AG20443 (cell line): ENCODE measurements at places on chromosomes 6 and 20.
A peak's percentile ranks its signal among the peaks of the same experiment; 100 is the strongest.

DNA sequence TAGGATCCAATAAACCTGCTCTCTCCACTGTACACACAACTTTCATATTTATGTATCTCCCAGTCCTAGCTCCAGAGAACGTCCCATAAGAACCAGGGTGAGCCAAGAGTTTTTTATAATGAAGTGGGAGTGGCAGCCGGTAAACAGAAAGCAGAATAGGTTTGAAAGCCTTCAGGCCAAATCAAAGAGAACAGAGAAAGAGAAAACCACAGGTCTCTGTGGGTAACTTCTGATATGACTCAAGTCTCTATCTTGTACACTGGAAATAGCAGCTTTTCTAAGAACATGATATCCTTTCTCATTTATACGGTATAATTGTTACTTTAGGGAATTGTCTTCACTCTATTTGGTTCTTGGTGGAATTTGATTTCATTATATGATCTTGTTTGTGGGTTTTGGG, 273.6 kb downstream of the PACRG start:
- DNase-seq: no peak

DNA sequence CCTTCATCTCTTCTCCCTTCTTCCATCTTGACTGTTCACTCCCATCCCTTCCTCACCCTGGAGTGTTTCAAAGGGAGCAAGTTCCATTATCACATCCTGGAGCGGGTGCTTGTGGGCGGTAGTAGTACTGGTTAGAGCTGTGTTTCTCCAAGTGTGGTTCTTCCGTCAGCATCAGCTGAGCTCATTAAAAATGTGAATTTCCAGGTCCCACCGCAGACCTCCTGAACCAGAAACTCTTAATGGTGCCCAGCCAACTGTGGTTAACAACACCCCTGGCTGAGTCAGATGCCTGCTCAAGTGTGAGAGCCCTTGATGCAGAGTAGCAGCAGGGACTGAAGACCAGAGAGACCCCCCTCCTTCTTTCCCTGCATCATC, 24.4 kb downstream of the ANGPT4 start:
- DNase-seq: no peak

DNA sequence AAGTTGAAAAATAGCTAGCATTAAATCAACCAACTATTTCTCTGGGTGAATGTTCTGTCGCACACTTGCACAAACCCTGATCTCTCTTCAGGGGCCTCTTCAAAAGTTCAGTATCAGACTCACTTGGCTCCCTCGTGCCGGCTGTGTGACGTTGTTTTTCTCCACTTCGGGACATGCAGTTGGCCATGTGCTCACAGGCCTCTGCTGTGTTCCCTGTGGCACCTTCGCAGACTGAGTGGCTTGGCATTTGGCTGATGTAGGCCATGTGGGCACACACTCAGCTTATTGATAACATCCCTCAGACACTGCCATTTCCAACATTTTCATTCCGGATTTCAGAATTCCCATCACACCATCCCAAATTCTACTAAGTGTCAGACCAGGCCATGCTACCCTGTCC, 49.3 kb downstream of the PACRG start:
- no peak for DNase-seq

GRCh38 chr20:25247956-25248785, at the start of gene PYGB:
PYGB (plus strand) TSS chr20:25248085; CDS start chr20:25248179, 94 bp downstream.
- DNase-seq: peak; percentile 99

GRCh38 chr6:114281496-114281895, 61.3 kb downstream of the HS3ST5 start:
- DNase-seq: no peak
